ENCODE measurements at places on chromosomes 12 and 14.

DNA sequence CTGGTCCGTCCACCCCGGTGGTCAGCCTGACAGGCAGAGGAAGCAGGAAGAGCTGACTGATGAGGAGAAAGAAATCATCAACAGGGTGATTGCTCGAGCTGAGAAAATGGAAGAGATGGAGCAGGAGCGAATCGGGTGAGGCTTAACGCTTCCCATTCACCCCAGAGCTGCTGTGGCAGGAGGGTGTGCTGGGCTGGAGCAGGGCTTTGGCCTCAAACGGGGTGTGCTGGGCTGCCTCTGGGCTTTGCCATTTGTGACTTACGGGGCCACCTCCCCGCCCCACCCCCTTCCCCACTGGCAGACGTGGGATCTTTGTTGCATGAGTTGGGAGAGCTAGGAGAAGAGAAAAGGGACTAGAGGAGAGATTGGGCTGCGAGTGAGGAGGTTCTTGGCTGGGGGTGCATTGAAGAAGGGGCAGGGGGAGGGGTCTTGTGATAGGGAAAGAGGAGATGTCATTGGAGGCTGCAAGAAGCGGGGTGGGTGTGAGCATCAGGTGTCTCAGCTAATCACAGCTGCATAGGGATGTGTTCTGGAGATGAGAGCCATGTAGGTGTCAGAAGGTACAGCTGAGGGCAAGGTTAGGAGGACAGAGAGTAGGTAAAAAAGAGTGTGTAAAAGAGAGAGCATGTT, 56.3 kb downstream of the RPH3A start:
- no peak for DNase-seq

GRCh38 chr14:105083926-105084685, 18.9 kb upstream of the GPR132 start:
- DNase-seq = no peak

DNA sequence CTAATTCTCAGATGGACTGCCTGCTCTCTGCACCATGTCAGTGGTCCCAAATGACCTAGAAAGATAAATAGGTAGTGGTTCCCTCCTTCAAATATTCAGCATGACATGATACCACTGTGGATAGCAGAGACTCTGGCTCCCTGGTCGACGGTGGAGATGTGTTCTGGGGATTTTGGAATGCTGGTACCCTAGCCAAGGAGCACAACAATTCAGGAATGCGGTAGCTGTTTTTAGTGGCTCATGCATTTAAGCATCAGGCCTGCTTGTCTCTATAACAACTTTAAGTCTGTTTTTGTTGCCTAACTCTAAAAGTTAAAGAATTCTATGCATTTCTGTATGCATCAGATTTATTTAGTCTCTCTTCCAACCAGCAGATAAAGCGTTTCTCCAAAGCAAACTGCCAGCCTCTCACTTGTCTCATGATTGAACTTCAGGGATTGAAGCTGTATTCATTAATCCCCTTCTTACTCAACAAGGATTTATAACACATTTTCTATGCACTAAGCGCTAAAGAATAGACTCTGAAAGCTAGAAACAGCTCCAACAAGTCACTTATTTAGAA, 164.9 kb upstream of the BMP4 start:
- no peak for DNase-seq

GRCh38 chr12:70638639-70639360, 1.6 kb upstream of the PTPRB start:
- no peak for DNase-seq

DNA sequence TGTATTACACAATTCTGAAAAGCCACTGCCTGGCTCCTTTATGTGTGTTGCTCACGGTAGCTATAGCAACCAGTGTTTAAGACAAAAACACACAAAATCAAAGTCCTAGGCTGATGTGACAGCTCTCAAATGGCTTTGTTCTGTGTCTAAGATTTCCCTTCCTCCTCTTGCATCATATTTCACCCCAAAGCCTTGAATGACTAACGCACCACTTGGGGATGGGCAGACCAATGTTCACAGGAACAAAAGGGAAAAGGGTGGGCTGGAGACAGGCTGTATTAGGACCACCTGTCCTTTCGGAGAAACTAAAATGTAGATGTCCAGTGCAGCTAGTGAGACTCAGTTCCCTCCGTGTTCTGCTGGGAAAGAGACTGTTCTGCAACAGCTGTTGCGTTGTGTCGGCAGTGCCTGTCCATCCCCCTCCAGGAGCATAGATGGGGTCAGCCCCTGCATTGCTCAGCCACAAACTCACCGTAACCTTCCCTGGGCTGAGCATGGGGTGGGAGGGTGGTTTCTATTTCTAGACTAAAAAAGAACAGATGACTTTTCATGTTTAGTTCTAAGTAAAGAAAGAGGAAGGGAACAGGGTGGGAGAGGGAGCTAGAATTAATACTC, 26.8 kb upstream of the DAAM1 start:
- DNase-seq = no peak

DNA sequence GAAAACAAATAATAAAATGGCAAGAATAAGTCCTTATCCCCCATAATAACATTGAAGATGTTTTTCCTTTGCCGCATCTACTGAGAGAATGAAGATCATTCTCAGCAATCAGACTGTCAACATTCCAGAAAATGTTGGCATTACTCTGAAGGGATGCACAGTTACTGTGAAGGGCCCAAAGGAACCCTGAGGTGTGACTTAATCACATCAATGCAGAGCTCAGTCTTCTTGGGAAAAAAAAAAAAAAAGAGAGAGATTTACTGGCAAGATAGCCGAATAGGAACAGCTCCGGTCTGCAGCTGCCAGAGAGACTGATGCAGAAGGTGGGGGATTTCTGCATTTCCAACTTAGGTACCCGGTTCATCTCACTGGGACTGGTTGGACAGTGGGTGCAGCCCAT, 41.3 kb upstream of the OR6J1 start:
- DNase-seq = no peak

- DNase-seq = no peak
Observed at GRCh38 chr14:64235652-64236640, 58.2 kb downstream of the ESR2 start.

DNA sequence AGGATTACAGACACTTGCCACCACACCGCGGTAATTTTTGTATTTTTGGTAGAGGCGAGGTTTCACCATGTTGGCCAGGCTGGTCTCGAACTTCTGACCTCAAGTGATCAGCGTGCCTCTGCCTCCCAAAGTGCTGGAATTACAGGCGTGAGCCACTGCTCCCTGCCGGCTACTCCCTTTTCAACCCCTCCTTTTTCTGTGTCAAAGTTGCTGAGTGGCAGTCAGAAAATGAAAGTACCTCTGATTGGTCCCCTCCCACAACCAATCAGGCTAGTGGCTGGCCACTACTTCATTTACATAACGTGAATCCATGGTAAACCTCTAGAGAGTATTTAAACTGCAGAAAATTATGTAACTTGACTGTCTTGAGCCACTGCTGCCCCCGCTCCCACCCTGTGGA, 5.9 kb downstream of the RESF1 start:
- no peak for DNase-seq

DNA sequence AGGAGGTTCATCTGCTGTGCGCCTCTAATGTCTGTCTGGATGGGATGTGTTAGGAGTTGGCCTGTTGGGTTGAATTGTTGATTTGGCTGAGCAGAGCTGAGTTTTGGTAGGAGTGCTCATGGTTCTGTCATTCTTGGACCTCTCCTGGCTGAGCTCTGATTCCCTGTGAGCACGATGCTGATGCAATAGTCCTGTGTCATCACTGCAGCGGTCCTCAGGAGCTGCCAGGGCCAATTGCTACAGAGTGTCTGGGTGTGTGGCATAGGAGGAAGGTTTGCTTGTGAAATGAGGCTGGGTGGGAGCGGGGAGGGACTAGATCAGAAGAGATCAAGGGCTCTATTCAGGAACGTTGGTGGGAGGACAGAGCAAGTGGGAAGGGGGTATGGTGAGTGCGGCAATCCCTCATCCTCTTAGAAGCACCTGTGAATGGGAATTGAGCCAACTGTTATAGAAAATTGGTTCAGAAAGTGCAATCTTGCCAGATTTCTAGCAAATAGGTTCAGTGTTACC, 21.2 kb downstream of the PEX5 start:
- no peak for DNase-seq

GRCh38 chr12:6959058-6959804, 8.1 kb downstream of the PTPN6 start:
- DNase-seq = no peak

DNA sequence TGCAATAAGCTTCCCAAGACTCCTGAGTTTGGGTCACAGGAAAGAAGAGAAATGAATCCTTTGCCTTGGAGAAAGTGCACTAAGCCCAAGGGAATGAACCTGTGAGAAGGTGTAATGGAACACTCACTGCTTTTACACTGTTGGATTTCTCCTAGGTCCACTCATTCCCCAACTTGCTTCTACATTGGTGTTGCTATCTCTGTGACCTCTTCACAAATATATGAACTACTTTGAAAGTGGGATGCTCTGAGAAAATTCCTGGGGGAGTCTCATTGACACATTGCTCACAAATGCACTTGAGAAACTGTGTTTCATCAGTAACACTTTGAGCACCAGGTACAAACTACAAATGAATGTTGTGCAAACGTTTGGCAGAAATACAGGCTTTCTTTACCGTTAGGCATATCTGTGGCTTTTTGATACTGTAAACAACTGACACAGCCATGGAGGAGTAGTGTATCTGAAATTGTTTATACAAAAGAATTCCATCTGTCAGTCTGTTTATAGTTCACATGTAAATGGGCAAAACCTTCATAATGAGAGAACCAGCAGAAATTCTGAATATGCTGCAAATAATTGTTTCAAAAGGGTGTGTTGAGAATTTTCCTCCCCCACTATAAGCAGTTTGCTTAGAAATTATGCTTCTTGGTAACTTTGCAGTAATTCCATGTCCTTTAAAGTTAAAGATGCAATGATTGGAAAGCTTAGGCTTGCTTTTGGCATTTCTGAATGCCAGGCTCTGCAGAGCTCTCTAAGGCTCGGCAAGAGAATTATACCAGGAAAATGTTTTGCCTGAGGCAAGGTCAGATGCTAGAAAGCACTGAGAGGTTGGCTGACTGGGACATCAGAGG, 348.5 kb upstream of the DDHD1 start:
- no peak for DNase-seq

- peak; percentile 18 for DNase-seq
Observed at GRCh38 chr12:121953695-121954094, 35.3 kb downstream of the CFAP251 start.

- no peak for DNase-seq
Observed at GRCh38 chr12:124368421-124369032, 73.6 kb downstream of the RFLNA start.

DNA sequence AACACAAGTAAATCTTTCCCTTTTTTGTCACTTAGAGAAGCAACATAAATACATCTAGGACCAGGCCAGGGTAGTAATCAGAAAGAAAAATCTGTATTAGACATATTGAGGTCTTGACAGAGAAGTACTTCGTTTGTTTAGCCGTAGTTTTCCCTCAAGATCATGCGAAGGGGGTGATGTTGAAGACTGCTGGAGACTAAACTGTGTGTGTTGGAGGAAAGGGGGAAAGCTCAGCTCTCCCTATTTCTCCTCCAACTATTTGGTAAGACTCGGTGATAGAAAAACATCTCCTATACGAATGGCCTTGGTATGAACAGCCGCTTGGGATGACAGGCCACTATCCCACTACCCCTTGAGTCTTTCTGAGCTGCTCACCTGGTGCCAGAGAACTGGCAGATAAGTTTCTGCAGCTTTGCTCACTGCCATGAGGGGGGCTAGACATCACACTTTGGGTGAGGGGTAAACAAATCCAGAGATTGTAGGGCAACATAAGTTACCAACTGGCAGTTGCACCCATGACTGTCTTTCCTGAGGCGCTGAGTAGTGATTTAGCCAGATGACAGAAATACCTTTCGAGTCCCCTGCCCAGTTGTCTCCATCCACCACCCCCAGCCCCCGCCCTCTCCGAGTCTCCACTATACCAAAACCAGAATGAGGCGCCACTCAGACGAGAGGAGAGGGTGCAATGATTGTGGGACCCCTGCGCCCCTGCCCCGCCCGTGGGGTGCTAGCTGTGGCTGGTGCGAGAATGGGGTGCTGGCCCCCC, 685 bp downstream of the VAMP1 start:
- DNase-seq = no peak

GRCh38 chr12:46267575-46267824, 1.3 kb downstream of the SLC38A1 start:
- peak; percentile 41 for DNase-seq

DNA sequence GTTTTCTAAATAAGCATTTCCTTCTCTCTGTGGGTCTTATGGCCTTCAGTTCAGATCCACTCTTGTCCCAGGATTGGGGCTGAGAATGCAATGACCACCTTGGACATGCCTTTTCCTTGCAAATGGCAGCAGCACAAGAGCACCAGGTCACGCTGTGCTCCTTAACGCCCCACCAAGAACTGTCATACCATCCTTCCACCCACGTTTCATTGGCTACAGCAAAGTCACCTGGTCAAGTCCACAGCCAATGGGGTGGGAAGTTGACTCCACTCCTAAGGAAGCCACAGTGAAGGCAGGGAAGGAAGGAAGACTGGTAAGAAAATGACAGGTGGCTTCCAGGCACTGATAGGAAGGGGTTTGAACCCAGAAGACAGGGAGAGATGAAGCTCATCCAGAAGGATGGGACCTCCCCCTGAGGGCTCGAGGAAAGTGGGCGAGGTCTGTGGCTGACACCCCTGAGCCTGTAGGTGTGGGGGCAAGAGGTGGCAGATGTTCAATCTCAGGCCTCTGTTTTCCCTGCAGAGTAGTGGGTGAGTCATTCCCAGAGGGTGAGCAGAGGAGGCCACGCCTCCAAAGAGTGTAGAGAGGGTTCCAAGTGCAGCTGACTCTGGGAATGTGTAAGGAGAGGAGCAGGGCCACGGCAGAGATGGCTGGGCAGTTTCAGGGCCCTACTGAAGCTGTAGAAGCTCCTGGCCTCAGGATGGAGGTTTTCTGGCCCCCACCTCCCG, 113.5 kb upstream of the VRK1 start:
- DNase-seq = no peak

DNA sequence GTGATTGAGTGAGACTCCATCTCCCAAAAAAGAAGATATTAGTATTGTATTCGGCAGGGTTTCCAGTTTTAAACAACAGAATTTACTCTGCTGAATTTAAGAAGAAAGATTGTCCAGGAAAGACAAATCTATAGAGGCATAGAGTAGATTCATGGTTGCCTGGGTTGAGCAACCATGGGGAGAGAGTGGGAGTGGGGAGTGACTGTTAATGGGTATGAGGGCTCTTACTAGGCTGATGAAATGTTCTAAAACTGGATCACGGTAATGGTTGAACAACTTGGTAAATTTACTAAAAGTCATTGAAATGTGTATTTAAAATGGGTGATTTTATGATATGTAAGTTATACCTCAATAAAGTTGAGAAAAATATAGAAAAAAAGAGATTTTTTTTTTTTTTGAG, 13.9 kb upstream of the C12orf76 start:
- DNase-seq = no peak

- no peak for DNase-seq
Observed at GRCh38 chr12:94622475-94622874, 27.9 kb downstream of the TMCC3 start.

GRCh38 chr12:121537814-121538698, 42.8 kb downstream of the KDM2B start:
- DNase-seq = no peak

GRCh38 chr12:75953312-75953906, 78.2 kb downstream of the PHLDA1 start:
- DNase-seq = no peak

GRCh38 chr12:123479442-123480180, 21.7 kb downstream of the SNRNP35 start:
- DNase-seq = no peak

- DNase-seq = no peak
Observed at GRCh38 chr12:129169928-129170327, 316.6 kb downstream of the GLT1D1 start.

GRCh38 chr12:116454076-116454475, 105.1 kb upstream of the MAP1LC3B2 start:
- DNase-seq = no peak

Measured in NCI-H774 (cell line).